ENCODE measurements at places on chromosomes 5 and 9.

- no peak for DNase-seq
Observed at GRCh38 chr5:178530526-178530925, 59.7 kb downstream of the COL23A1 start.

DNA sequence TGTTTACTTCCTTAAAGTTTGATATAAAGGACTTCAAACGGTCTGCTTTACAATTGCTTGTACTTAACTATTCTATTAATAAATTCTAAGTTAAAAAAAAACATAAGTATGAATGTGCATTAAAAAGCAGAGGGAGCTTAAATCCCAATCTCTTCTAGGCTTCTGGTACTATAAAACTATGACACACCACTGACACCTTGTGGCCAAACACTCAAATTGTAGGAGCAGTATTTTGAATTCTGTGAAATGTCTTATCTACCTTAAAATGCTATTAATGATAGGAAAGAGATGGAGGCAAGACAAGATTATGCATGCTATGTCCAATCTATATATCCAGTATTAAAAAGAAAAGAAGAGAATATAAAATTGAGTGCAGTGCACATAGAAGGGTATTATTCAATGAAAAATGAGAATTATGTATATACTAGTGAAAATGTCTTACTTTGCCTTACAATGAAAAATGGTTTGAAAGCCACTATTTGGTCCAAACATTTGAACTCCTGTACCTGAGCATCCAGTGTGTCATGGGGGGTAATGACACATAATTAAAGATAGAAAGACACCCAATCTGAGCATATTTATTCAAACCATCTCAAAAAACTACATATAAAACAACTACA is 87.6 kb downstream of the ERP44 start:
- DNase-seq: peak; percentile 52

- DNase-seq: no peak
Observed at GRCh38 chr5:169804861-169805260, 167.8 kb downstream of the DOCK2 start.

DNA sequence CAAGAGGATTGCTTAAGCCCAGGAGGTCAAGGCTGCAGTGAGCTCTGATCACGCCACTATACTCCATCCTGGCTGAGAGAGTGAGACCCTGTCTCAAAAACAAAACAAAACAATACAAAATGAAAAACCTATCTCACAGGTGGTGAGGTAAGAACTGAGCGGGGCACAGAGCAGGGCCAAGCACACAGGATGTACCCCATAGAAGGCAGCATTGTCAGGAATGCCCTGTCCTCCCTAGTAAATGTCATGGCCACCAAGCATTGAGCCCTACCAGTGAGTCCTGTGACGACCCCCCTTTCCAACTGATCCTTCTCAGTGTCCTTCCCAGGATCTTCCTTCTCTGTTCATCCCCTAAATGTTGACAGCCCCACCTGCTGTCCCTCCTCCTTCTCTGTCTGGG is 44.6 kb upstream of the ALDH1B1 start:
- no peak for DNase-seq

DNA sequence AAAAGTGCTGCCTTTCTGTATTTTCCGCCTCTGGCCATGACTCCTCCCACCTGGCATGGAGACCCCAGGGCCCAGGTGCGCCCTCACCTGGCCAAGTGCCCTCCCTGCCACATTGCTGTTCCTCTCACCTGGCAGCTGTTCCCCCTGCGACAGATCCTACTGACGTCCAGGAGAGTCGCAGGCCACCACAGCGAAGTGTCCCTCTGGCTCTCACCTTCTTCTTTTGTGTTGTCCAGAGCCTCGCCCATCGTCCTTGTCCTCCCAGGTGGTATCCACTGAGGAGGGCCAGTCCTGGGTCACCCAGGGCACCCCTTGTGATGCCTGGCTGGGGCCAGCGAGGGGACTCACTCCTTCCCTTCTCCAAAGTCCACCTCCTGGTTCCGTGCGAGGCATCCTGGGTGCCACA is 2.6 kb downstream of the NKD2 start:
- no peak for DNase-seq
